ENCODE measurements at places on chromosomes 11 and 22.

GRCh38 chr22:42282943-42283277 lies 12.5 kb upstream of the TCF20 start:
- no peak for DNase-seq

DNA sequence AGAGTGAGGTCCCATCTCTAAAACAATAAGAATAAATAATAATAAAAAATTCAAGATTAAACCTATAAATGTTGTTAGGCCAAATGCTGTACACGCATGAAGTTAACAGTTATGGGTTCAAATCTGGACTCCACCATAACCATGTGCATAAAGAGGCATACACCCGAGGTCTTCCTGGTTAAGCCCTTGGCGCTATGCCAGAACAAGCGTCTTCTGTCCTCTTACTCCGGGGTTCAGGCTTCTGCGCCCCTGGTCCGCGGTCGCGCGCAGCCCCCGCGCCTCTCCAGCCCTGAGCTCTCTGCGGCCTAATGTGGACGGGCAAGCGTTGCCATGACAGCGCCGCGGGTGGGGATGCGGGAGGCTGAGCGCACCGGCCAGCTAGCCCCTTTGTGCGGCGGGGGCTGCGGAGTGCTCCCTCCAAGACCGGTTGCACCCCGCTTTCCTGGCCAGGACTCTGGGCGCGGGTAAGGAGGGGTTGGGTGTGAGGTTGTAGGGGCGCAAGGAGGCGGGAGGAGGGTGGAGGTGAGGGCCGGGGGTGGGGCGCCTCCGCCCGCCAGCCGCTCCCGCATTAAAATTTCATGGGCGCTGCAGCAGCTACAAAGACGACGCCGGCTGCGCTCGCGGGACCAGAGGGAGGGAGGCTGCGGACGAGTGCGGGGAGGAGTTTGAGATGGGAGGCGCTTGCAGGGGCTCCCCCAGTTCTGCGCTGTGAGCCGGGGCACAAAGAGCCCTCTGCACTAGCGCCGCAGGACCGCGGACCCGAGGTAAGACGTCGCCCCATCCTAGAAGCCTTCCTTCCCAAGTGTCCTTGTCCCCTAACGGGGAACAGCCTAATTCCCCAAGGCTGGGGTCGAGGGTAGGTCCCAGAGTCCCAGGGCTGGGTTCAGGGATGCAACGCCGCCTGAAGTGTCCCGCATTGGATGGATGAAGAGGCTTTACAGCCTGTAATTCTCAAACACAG lies at the start of gene MIAT:
Gene MIAT, plus strand, starts transcription at position 698 of the 961 bp plus-strand sequence.
- DNase-seq: no peak

GRCh38 chr11:3195251-3196160 lies 23.1 kb downstream of the MRGPRG start:
- no peak for DNase-seq

GRCh38 chr11:16771350-16772140 lies 33.1 kb downstream of the C11orf58 start:
- no peak for DNase-seq

DNA sequence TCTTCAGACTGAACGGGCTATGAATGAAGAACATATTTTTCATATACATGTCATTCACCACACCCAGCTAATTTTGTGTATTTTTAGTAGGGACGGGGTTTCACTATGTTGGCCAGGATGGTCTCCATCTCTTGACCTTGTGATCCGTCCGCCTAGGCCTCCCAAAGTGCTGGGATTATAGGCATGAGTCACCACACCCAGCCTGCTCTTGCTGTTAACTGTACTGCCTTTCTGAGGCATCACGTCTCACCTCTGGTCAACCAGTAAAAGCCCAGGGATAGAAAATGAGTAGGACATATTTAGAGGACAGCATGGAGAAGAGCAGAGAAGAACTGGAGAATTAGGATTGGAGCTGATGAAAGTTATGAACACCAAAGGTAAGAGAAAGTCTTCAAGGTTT lies 55.6 kb downstream of the APOL3 start:
- DNase-seq: no peak

DNA sequence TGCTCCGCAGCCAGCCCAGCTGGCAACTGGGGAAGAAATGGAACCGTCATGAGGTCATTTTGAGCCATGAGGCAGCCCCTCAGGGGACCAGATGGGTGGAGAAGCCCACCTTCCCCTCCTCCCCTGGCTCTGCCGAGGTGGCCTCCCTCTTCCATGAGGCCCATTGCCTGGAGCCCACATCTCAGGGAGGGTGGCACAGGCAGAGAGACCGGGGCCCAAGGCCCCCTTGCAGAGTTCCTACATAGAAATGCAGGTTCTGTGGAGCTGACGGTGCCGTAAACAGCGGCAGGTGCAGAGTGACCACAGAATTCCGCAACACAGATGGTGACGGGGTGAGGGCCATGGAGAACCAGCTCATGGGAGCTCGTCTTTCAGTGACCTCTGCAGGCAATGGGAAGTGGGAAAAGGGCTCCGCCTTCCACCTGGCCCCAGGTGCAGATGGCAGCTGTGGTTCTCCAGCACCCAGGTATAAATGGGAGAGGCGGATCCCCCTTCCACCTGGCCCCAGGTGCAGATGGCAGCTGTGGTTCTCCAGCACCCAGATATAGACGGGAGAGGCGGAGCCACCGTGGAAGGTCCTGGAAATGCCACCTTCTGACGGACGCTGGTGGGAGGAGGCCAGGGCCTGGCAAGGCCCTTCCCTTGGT lies 765.4 kb downstream of the BRD1 start:
- DNase-seq: peak; percentile 58

GRCh38 chr11:75314771-75315438 lies 36.6 kb downstream of the ARRB1 start:
- DNase-seq: no peak

All from NCI-H2107 (cell line).